ENCODE measurements at places on chromosomes 5 and 9.

GRCh38 chr9:125440411-125440810, 178.8 kb downstream of the GAPVD1 start:
- no peak for DNase-seq

DNA sequence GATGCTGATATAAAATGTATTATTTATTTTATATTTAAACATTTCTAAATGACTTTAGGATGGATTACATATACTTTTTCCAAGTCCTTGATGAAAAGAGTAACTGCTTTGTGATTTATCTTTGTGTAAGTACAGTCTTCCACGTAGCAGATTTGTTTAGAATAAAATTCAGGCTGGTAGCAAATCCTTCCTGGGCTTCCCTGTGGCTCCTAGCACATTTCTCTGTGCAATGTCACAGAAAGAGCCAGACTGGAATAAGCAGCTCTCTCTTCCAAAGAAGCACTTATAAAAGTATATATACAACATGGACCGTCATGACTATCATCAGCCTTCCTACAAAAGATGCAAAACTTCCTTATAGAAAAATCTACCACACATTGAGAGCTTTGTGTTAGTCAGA, 388.6 kb downstream of the ACTL7B start:
- no peak for DNase-seq

GRCh38 chr5:88119535-88120125, 149.0 kb downstream of the TMEM161B start:
- DNase-seq, result no peak

GRCh38 chr9:127128341-127129072, 6.1 kb upstream of the ANGPTL2 start:
- no peak for DNase-seq

DNA sequence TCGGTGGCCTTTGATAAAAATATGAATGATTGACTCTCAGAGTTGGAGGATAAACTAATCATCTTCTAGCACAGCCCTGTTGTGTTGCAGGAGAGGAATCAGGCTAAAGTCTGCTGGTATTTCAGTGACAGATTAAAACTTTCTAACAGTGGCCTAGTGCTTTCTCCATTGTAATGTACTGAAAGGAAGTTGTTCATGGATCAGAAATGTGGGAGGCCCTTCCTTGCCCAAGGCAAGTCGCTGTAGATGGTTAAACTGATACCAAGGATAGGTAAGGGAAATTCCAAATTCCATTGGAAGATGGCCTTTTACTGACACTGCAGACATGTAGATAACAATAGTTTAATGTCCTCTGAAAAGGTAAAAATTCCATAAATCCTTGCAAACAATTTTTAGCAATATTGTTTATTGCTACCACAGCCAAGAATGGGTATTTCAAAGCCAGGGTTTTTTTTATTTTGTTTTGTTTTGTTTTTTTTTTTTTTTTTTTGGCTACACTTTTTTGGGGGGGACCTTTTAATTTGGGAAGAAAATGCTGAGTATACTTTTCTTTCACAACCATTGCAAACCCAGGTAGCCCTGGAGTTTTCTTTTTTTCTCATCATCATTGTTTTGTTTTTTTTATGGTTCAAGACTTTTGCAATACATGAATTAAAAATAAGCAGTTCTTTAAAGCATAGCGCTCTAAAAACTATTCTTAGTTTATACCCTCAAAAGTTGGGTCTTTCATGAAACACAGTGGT, 35.5 kb downstream of the WDR36 start:
- DNase-seq, result no peak

- no peak for DNase-seq
Observed at GRCh38 chr9:113966394-113966793, 90.3 kb downstream of the ZNF618 start.

GRCh38 chr5:174078416-174078815, 32.9 kb downstream of the NSG2 start:
- DNase-seq, result no peak

GRCh38 chr5:16934123-16934522, 2.0 kb downstream of the MYO10 start:
- no peak for DNase-seq

GRCh38 chr9:28668158-28668557, 1094.9 kb upstream of the C9orf72 start:
- DNase-seq, result no peak

- DNase-seq, result no peak
Observed at GRCh38 chr5:7991125-7991821, 122.3 kb downstream of the MTRR start.

GRCh38 chr9:120616966-120617935, 37.3 kb upstream of the CDK5RAP2 start:
- DNase-seq, result no peak

DNA sequence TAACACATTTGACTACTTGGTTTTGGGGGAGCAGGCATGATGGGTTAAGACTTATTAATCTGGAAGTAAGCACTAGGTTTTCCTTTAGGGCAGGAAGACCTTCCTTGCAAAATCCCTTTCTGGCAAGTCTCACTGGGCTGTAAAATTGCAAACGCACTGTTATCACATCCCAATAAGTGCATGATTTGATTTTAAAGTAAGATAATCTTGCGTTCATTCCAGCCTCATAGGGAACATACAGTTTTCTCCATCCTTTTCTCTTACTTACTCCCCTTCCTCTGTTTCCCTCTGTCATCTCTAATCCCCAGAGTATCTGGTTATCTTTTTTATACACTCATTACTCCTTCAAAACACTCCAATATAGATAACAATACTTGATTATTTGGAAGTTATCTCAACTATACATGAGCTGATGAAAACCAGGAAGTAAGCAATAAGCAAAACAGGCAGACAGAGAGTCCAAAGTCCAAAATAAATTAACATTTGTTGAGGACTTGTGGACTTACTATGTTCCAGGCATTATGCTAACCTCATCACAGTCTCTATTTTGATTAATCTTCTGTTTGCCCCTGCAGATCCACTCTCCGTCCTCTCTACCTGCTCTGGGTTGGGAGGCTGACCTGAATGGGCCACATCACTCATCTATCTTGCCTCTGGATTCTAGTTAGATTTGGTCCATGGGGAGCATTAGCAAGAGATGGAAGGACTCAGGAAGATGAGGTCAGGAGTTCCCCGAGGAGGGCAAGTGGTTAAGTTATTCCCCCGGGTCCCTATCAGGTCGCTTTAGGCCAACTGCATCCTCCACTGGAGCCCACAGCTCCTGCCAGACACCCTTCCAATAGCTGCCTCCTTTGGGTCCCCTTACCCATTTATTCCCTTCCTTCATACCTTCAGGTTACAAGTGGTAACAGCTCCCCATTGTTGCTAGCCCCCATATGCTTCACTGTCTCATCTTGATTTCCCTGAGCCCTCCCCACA, 60.2 kb downstream of the SLC22A5 start:
- DNase-seq, result no peak

- DNase-seq, result no peak
Observed at GRCh38 chr5:9930156-9930555, 300.0 kb upstream of the TAS2R1 start.

GRCh38 chr5:95925939-95926338, 35.7 kb downstream of the ELL2 start:
- DNase-seq, result no peak

- no peak for DNase-seq
Observed at GRCh38 chr5:126482591-126482990, 59.4 kb downstream of the GRAMD2B start.

GRCh38 chr9:34957492-34958410, at the start of gene PHF24:
Gene PHF24 (plus strand): TSS chr9:34958285. CDS start chr9:34971299, 13,014 bp downstream.
- no peak for DNase-seq

- DNase-seq, result no peak
Observed at GRCh38 chr5:134508521-134509195, 16.8 kb upstream of the JADE2 start.

- no peak for DNase-seq
Observed at GRCh38 chr9:90044710-90045151, 439.9 kb downstream of the GADD45G start.

GRCh38 chr9:135480940-135481310, 1.3 kb downstream of the PPP1R26 start:
- DNase-seq, result no peak

DNA sequence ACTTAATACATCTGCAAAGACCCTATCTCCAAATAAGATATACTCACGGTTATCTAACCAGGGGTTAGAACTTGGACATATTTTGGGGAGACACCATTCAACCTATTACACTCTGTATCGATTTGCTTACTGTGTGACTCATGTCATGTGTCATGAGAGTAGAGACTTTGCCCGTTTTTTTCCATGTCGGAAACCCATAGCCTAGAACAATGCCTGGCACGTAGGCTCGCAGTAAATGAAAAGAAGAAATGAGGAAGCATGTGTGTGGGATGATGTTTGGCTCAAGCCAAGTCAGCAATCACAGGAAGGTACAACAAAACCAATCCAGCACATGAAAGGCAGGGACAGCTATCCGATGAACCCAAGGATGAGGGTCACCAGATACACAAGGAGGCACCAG, 94.6 kb upstream of the DNAH5 start:
- no peak for DNase-seq

DNA sequence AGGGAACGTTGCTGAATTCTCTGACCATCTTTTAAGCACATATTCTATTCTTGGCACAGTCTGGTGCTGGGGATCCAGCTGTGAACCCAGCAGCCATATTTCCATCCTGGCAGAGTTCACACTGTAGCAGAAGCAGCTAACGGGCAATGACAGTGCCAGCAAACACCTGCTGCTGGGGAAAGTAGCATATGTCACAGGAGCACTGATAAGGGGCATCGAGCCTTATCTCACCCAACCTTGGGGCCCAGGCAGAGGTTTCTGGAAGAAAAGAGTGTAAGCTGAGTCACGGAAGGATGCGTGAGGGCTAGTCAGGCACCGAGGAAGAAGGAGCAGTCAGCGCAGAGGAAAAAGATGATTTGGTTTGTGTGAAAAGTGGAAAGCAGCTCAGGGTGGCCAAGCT, 1.1 kb downstream of the NDOR1 start:
- DNase-seq, result no peak

All from SIG-M5 (cell line).